Astrocyte of the cerebellum (primary cell): ENCODE measurements at places on chromosomes 11 and 22.

DNA sequence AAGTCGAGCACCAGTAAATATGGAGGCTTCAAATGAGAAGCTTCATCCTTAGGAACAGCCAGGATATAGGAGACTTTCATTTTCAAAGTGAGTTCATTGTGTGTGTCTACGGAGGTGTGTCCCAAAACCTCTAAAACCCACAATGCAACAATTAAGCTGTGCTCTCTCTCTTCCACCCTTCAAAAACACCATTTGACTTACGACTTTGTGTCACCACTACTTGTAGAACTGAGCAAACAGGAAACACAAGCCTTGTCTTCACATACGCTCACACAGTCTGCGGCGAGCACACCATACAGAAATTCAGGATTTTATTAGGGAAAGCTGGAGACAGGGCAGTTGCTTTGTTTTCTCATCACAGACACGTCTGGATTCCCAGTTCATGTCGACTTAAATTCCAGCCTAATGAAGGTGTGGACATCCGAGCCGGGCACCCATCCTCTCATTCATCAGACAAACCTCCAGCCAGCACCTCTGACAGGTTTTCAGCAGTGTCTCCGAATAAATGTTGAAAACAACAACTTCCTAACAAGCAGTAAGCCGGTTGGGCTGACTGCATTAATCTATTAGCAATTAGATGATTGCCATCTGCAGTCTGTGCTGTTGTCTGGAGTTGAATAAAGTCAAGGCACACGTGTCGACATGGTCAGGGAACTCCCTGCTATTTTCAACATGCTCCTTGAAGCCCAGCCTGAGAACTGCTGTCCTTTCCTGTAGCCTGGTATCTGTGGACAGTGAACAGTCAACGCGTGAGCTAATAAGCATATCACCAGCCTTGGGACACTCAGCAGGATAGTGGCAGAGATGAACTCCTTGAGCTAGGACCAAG is 1411.1 kb downstream of the BRD1 start:
- DNase-seq: no peak

DNA sequence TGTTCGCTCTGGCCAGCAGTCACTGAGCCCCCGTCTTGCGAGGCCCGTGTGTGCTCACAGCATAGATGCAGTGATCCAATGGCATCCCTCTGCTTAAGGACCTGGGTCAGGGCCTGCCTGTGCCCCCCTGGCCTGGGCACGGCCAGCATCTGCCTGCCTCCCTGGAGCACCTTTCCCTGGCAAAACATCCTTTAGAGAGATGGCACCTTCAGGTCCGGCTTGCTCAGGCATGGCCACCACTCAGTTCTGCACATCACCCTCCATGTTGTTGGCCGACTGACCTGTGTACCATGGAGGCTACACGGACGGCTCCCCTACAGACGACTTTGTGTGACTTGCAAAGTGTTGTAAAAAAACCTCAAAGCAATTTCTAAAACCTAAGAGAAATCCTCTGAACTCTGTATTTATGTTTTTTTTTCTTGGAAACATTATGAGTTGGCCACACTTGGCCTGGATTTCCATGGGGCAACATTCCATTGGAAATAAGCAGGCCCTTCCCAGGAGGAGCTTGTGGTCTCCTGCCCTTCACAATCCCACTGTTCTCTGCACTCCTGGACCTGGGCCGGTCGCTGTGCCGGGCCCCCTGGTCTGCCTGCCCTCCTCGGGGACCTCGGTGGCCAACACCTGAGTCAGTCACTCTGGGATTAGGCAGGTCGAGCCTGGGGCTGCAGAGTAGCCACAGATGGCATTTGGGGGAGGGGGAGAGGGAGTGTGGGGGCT is 592.4 kb downstream of the TBC1D22A start:
- no peak for DNase-seq

DNA sequence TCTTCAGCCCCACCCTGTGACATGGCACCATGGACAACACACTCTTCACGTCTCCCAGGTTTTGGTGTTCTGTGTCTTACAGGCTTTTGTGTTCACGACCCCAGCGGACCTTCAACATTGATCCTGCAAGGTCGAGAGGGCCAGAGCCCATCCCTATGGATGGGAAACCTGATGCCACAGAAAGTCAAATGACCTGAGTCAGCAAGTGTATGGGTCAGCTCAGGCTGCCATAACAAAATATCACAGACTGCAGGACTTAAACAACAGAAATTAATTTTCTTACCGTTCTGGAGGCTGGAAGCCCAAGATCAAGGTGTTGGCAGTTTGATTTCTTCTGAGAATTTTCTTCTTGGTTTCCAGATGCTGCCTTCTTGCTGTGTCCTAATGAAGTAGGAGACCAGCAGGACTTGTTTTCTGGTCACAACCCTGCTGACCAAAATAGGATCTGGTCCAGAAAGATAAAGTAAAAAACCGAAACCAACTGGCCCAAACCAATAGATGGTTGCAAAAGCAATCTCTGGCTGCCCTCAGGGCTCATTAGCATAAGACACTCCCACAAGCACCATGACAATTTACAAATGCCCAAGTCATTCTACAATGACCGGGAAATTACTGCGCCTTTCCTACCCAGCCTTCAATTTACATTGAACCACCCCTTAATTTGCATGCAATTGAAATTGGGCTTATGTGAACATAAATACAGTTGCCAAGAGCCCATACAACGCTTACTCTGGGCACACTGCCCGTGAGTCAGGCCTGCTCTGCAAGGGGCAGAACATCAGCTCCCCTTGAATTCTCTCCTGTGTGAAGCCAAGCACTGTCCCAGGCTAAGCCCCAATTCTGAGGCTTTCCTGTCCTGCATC is 113.9 kb downstream of the RPS6KA4 start:
- peak; percentile 20 for DNase-seq

GRCh38 chr11:71267807-71268421 is 15.5 kb upstream of the SHANK2 start:
- no peak for DNase-seq

- no peak for DNase-seq
Observed at GRCh38 chr22:38109371-38110001, 998 bp downstream of the BAIAP2L2 start.

DNA sequence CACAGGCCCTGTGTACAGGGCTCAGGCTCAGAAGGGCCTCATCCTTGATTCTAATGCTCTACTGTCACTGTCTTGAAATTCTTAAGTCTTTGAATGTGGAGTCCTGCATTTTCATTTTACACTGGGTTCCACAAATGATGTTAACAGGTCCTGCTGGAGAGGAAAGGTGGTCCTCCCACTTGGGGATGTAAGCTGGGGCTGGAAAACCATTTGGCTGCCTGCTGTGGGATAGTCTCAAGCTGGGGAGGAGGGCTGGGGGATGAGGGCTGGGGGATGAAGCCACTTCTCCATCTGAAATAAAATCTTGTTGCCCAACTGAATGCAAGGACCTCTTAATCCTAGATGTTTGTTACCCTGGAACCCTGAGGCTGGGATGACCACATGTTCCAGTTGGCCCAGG is 423.0 kb downstream of the TENM4 start:
- no peak for DNase-seq

DNA sequence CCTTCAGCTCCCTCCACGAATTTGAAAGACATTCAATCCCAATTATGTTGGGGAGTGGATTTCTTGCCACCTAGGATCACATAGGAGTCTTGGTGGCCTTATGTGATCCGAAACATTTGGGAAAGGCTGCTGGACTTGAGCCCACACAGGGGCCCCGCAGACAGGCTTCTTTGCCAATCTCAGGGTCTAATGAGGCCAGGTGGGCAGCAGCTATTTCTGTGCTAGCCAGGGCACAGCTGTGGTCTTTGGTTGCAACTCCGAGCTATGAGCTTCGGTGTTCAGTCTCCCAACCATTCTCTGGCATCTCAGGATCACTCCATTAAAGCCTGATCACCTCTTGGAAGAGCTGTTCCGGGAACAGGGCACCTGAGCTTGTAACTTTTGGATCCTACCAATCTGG is 84.4 kb downstream of the TP53I11 start:
- DNase-seq: no peak
